Posterior cingulate gyrus (tissue), 11 donors: ENCODE measurements at places on chromosomes 12 and 14.

DNA sequence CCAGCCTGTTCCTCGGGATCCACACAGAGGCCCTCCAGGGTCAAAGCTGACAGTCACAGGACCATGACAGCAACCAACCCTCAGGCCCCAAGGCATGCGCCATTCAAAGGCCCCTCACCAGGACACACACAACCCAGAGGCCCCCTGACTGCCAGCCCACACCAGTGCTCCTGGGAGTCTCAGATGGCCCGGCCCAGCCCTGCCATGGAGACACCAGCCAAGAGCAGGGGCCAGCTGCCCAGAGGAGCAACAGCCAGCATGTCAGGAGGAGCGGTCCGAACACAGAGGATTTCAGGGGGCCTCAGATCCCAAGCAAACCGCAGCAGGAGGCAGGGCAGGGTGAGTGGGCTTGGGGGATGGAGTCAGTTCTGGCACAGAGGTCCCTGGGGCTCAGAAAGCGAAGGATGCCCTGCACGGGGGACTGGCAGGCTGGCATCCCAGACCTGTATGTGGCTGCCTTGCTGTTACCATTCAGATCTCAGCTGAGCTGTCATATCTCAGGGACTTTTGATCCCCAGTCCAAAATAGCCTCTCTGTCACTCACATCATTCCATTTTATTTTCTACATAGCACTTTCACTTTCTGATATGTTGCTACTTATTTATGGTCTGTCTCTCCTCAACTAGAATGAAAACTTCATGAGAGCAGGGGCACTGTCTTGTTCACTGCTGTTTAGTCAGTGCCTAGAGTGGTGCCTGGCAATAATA lies 4.8 kb downstream of the TMEM229B start:
- DNase-seq: no peak

- DNase-seq: no peak
These were observed 344.4 kb upstream of the ATXN7L3B start for GRCh38 chr12:74193191-74193590.

- no peak for DNase-seq
These were observed 581.2 kb downstream of the ALG10 start for GRCh38 chr12:34603382-34604035.

DNA sequence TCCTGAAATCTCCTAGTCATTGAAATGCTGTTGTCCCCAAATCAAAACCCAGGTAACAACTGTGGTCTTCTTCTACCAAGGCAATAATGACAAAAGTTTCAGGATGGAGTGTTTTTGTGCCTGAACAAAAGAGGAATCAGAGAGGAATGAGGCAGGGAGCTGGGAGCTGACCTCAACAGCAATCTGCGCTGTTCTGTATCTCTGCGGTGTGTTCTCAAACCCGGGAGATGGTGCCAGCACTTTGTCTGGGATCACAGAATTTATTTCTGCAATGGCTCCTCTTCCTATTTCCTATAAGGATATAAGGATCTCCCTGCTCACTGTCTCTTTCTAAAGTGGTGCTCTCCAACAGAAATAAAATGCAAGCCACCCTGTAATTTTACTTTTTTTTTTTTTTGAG lies 449 bp upstream of the GLT8D2 start:
- no peak for DNase-seq

- DNase-seq: no peak
These were observed 86.2 kb upstream of the GNG2 start for GRCh38 chr14:51774209-51774608.
